ENCODE measurements at places on chromosomes 3 and 15. TPM values are rescaled to one million over a fixed set of nuclear protein-coding genes. Genes with fewer than 3 reads are reported as not detected.
A peak's percentile ranks its signal among the peaks of the same experiment; 100 is the strongest.

DNA sequence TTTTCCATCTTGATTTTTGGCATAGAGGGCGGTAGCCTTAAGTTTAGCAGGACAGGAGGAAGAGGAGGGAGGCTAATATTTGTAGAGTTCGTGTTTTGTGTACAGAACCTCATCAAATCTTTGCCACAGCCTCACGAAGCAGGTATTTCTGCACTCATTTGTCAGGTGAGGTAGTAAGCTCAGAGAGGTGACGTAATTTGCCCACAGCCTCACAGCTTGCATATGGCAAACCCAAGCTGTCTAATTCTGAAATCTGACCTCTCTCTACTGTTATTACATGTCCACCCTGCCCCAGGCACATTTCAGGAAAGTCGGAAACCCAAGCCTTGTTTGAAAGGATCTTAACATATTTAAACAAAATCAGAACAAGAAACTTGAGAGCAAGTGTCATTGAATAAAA is 91.1 kb upstream of the TPM1 start:
- DNase-seq = no peak

DNA sequence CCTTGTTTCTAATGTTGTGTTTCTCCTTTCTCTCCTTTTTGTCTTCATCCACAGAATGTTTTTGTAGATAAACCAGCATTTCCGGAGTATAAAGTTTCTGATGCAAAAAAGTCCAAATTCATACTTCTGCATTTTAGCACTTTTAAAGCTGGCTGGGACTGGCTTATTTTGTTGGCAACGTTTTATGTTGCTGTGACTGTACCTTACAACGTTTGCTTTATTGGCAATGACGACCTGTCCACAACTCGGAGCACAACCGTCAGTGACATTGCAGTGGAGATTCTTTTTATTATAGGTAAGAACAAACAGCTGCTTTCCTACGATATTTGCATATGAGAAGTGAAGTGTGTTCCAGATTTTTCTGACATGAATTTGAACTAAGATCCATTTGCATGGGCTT is 199.4 kb downstream of the KCNH8 start:
- no peak for DNase-seq

DNA sequence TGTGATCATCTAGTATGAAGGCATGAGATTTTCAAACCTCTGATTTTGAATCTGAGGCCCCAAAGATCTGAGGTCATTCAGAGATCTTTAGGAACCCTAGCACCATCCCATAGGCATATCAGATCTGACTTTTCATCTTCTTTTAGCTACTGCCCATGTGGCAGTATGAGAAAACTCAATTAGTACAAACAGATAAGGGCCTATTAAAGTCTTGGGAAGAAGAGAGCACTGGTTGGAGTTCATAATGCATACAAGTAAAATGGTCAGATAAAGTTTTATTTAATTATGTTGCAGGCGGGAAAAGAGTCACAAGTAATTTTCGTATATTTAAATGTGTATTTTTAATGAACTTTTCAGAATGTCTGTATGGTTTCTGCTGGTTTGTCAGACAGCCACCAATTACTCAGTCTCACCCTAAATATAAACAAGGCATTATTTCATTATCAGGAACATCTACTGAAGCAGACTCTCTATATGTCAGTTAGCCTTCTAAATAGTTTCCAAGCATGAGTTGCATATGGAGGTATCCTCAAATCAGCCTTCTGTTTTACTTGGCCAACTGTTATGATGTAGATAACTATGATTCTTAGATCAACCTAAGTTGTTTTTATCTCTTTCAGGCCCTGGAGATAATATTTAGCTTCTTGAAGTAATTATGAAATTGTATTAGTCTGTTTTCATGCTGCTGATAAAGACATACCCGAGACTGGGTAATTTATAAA is 340.3 kb upstream of the TBC1D5 start:
- no peak for DNase-seq

DNA sequence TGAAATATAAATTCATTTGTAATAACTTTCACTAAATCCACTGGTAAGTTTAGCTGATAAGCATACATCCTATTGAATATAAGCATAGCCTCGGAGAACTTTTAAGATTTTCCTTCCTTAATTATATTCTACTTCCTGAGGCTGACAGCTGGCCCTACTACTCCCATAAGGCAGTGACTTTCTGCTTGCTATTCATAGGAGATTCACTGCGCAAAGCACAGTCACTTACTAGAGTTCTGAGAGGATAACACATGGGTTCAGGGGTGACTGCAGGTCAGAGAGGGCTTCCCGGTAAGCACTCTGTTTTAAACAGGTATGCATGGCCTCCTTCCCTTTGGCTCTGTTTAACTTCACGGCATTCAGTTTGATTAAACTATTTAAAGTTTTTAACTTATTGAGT is 75.8 kb downstream of the FAIM start:
- no peak for DNase-seq

B3GALNT1 gene
- 14.0 TPM for total RNA-seq

GRCh38 chr3:55329849-55330248 is 157.3 kb downstream of the WNT5A start:
- no peak for DNase-seq

DNA sequence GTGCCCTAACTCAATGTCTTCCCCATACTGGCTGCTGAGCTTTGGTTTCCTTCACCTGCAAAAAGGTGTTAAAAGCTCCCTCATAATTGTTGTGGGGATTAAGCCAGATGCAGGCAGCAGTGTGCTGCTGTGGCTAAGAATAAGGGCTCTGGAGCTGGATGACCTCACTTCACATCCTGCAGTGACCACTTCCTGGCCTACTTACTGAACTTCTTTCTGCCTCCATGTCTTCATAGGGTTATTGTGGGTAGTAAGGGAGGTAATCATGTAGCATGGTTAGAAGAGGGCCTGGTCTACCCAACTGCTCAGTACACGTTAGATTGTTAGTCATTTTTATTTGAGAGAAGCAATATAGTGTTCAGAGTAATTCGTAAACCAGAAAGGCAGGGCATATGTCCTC is 18.4 kb downstream of the GYG1 start:
- peak; percentile 12 for DNase-seq
